ENCODE measurements at places on chromosomes 5 and 9.
A peak's percentile ranks its signal among the peaks of the same experiment; 100 is the strongest.

DNA sequence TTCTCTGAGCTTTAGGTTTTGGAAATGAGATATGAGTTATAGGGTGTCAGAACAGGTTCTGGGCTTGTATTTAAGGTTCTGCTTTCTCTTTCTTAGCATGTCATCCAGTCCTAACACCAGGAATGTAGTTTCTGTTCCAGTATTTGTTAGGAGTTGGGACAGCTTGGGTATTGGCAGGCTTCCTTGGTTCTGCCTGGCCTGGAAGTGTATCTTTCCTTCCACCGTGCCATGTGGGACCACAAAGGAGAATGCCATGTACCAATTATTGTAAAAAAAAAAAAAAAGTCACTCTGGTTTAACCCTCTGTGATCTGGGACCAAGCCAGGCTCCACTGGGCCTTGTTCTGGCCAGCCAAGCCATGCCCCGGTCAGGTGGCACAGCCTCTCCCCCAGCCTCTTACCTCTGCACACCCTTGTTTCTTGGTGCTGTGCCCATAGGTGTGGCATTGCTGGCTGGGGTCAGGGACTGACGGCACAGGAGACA lies 47.8 kb downstream of the ARHGAP26 start:
- no peak for DNase-seq

- DNase-seq, result no peak
Observed at GRCh38 chr9:16458696-16459420, 411.6 kb downstream of the BNC2 start.

- no peak for DNase-seq
Observed at GRCh38 chr9:124001866-124002525, 9.6 kb upstream of the LHX2 start.

DNA sequence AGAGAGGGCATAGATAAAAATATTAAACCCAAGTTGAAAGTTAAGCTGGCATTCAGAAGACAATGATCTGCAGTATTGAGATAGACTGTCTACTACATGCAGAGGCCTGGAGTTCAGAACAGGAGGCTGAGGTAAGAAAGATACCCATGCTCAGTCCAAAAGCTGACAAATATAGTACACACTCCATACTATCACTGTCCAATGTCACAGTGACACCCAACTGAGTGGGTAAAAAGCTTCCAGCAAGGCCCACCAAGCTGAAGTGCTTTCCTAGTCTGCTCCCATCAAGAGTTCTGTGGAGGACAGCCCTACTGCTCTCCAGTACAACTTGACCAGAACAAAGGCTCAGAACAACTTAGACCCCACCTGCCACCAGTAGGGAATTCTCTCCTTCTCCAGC lies 124.9 kb downstream of the SLC12A2 start:
- DNase-seq, result no peak

GRCh38 chr5:141853895-141854626 lies 24.1 kb downstream of the PCDH1 start:
- DNase-seq, result no peak

DNA sequence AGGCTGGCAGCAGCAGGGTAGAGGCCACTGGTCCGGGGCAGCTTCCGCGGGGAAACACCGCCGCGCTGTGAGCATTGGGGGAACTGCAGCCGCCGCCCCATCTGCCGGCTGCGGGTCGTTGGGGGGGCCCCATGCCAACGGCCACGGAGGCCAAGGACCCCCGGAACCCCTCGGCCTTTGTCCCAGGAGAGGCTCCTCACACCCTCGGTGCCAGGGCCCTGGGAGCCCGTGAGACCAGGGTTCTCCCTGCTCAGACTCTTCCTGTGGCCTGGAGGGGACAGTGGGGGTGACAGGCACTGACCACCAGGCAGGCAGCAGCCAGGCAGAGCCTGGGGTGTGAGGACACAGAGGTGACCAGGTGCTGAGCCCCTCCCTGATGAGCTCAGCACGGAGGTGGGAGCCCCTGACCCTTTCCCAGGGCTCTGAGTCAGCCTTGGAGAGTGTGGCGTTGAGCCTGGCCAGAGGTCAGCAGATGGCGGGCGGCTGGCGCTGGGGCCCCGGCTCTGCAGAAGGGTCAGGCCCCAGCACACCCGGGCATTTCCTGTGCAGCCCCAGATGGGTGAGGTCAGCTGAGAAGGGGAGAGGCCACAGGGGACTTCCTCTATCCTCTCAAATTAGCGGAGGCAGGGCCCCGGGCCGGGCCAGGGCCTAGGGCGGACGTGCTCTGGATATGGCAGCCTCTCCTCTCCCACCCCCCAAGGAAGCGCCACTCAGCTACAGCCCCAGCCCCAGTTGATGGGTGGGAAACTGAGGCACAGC lies 17.9 kb upstream of the EGFL7 start:
- DNase-seq, result peak; percentile 27

DNA sequence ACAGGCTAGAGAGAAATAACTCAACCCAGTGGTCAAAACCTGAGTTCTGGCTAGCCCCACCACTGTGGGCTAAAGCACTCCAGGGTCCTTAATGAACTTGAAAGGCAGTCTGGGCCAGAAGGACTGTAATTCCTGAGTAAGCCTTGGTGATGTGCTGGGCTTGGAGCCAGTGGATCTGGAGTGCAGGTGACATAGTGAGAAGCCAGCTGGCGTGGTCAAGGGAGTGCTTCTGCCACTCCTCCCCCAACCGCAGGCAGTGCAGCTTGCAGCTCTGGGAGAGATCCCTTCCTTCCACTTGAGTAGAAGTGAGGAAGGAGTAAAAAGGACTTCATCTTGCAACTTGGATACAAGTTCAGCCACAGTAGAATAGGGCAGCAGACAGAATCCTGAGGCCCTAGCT lies 424.0 kb downstream of the CDH18 start:
- DNase-seq, result no peak

GRCh38 chr9:76302947-76303550 lies 91.2 kb downstream of the RFK start:
- DNase-seq, result no peak

DNA sequence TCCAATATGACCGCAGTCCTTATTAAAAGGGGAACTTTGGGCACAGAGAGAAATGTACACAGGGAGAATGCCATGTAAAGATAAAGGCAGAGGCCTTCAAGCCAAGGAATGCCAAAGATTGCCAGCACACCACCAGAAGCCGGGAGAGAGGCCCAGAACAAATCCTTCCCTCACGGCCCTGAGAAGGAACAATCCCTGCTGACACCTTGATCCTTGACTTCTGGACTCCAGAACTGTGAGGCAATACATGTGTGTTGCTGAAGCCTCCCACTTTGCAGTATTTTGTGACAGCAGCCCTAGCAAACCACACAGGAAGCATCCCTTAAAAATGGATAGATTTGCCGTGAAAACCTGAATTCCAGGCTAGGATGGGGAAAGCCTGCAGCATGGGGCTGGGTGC lies 80.0 kb downstream of the MAMDC2 start:
- no peak for DNase-seq

- DNase-seq, result no peak
Observed at GRCh38 chr9:101639311-101639710, 44.5 kb upstream of the PPP3R2 start.

- no peak for DNase-seq
Observed at GRCh38 chr9:79857188-79857587, 285.4 kb downstream of the TLE4 start.

DNA sequence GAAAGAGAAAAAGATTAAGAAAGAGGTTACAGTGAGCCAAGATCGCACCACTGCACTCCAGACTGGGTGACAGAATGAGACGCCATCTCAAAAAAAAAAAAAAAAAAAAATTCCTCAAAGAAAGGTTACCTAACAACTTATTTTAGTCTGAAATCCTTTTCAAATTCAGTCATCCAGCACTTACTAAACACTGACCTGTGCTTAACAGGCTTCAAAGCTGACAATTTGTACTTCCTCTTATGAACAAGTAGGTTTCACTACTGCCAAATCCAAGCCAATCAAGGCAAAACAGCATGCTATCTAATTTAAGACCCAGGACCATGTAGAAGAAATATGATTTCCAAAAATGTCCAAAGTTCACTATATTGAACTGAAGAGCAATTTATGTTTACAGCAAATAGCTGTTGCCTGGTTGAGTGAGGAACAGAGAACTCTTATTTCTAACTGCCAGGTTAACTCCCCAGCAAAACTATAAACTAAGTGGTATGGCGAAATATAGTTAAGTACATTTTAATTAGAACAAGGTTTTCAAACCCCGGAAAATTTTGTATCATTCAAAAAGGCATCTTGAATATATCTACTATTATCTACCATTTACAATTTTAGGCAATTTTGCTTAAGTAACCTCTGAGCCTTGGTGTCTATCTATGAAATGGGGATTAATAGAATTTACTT lies 13.4 kb downstream of the PWWP2A start:
- DNase-seq, result no peak

- DNase-seq, result no peak
Observed at GRCh38 chr9:90460220-90460619, 182.4 kb downstream of the DIRAS2 start.

GRCh38 chr5:111248571-111248970 lies 24.4 kb downstream of the CAMK4 start:
- no peak for DNase-seq

DNA sequence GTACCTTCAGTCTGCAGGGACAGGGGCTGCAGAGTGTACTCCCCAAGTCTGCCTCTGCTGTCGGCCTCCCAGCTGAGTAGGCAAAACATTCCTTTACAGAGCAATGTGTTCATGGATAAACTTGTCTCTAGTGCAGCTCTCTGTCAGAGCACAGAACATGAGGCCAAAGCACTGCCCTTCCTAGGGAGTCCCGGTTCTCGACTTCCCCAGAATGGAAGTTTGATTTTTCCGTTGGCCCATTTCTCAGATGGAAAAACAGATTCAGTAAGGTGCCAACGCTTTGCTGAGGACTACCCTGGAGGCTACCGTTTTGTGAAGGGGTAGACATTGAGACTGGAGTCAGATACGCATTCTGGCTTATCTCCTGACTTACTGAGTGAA lies 422 bp upstream of the TRIM32 start:
- no peak for DNase-seq

GRCh38 chr5:159489779-159490178 lies 159.5 kb upstream of the IL12B start:
- no peak for DNase-seq

DNA sequence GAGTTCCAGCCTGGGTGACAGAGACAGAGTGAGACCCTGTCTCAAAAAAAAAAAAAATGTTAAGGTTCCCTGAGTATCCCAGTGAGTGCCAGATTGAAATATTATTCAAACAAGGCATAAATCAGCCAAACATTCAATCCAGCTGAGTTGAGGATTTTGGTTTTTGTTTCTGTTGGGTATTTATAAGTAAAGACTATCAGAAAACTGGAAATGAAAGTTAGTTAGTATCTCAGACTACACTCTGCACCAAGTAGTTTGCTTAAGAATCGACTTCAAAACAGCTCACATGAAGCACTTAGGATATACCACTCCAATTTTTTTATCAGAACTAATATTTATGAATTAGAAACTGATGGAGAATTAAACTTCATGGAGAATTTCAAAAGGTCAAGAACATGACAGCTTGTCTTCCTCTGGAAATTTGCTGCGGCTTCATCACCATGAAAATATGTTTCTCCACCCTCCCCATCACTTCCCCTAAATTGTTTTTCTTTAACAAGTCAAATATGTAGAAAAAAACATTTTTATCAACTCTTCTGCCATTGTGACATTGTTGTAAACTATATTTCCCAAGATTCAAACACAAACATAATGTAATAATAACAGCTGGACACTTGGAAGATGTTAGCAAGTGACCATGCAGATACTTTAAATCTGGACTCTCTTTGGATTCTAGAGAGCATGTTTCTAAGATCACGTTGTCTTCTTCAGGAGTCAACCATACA lies 110.0 kb upstream of the PTGER4 start:
- no peak for DNase-seq

- DNase-seq, result no peak
Observed at GRCh38 chr5:6496207-6496584, 47.5 kb downstream of the UBE2QL1 start.

GRCh38 chr5:97778451-97778850 lies 595.4 kb upstream of the RIOK2 start:
- no peak for DNase-seq

- DNase-seq, result no peak
Observed at GRCh38 chr5:174552428-174552827, 172.0 kb upstream of the MSX2 start.

- DNase-seq, result no peak
Observed at GRCh38 chr9:23611869-23612268, 214.2 kb downstream of the ELAVL2 start.

- DNase-seq, result no peak
Observed at GRCh38 chr9:108272349-108272899, 583.4 kb downstream of the ACTL7B start.

DNA sequence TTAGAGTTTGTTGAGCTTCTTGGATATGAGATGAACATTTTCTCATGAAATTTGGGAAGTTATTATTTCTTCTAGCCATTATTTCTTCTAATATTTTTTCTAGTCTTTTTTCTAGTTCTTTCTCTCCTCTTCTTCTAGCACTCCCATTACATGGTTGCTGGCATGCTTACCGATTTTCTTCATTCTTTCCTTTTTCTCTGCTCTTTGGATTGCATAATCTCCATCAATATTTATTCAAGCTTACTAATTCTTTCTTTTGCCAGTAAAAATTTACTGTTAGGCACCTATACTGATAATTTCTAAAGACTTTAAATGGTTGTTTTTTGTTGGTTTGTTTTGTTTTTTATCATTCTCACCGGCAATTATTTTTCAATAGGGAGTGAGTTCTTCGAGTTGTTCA lies 114.8 kb upstream of the RASEF start:
- no peak for DNase-seq

- no peak for DNase-seq
Observed at GRCh38 chr5:176901260-176902101, 2.3 kb upstream of the HK3 start.

- DNase-seq, result no peak
Observed at GRCh38 chr9:114214181-114214580, 58.8 kb downstream of the COL27A1 start.

DNA sequence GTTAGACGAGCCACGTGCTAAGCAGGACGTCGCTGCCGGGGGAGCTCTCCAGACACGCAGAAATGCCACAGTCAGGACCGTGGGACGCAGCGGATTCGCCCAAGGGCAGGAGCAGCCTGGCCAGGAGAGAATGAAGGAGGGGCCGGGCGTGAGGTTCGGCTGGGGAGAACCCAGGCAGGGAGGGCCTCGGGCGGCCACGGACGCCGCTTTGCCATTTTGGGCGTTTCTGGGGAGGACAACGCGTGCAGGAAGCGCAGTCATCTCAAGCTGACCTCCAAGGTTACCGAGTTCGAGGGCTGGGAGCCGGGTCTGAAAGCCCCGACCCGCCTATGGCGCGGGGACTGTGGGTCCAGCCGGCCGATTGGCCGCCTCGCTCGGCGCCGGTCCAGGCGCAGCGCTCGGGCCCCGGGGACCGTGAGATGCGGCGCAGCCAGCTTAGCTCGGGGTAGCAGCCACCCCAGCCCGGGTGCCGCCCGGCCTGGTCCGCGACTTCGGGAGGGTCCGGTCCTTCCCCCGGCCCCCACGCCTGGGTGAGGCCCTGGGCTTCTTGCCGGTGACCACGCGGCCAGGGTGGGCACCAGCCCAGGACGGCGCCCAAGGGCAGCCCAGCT lies 760 bp upstream of the MAN1B1 start:
- DNase-seq, result peak; percentile 25

DNA sequence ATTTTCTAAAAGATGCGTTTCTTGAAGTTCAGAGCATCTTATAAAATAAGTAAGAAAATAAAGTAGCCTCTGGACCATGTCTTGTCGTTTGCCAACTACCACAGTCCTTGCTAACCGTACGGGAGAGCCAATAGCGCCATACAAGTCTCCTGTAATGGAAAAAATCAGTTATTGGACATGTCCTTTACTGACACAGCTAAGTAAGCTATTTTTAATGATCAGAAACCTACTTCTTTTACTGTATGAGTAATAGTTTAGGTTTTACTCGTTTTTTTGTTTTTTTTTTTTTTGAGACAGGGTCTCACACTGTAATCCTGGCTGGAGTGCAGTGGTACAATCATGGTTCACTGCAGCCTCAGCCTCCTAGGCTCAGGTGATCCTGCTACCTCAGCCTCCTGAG lies 37.7 kb upstream of the RAPGEF6 start:
- no peak for DNase-seq
